ENCODE measurements at places on chromosomes 11 and 22.

- no peak for DNase-seq
Observed at GRCh38 chr22:19175026-19175601, 3.4 kb downstream of the SLC25A1 start.

DNA sequence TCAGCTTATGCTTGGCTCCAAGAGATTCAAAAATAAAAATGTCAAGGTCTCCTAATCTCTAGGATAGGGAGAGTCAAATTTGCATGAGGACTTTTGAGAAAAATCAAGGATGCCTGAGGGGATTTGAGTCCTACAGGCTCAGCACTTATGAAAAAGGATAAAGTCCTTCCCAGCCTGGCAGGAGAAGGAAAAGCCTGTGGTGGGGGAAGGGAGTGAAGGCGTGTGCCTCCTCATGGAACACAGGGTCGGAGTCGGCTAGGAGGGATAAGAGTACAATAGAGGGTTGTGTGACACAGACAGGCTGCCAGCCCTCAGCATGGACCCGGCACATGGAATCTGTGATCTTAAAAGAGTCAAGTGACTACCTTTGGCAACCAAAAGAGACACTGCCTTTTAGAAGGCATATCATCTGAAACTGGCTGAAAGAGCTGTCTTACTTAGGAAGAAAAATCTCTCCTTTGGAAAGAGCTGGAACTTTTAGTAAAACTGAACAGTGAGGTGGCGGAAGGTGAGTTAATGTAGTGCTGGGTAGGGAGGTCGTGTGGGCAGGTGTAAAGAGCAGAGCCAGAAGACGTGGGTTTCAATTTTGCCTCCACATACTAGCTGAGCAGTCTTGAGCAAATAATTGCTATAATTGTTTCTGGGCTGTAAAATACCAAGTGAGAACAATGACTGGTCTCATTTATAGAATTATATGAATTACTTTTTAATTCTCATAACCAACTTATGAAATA, 58.8 kb upstream of the RDX start:
- no peak for DNase-seq

DNA sequence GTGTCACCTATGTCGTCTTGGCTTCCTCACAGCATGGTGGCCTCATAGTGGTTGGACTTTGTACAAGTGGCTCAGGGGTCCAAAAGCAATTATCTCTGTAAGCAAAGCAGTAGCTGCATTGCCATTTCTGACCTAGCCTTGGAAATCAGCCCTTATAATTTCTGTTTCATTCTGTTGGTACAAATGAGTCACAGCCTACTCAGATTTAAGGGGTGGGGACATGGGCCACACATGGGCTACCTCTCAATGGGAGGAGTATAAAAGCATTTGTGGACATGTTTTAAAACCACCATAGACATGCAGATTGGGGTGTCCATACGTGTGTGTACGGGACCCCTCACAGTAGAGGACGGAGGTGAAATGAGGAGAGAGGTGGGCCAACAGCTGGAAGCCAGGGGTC, 41.6 kb downstream of the CHRDL2 start:
- DNase-seq, result peak; percentile 39

GRCh38 chr11:797296-798092, 587 bp downstream of the SLC25A22 start:
- peak; percentile 79 for DNase-seq

Measured in cardiac muscle cell (in vitro differentiated cells and primary cell).